ENCODE measurements at places on chromosomes 4 and X.

- DNase-seq, result no peak
These were observed 13.2 kb downstream of the PSAPL1 start for GRCh38 chr4:7421356-7422150.

GRCh38 chr4:135282676-135283075, 1081.1 kb upstream of the PABPC4L start:
- DNase-seq, result no peak

- no peak for DNase-seq
These were observed 244.2 kb downstream of the FSTL5 start for GRCh38 chr4:161919442-161920220.

DNA sequence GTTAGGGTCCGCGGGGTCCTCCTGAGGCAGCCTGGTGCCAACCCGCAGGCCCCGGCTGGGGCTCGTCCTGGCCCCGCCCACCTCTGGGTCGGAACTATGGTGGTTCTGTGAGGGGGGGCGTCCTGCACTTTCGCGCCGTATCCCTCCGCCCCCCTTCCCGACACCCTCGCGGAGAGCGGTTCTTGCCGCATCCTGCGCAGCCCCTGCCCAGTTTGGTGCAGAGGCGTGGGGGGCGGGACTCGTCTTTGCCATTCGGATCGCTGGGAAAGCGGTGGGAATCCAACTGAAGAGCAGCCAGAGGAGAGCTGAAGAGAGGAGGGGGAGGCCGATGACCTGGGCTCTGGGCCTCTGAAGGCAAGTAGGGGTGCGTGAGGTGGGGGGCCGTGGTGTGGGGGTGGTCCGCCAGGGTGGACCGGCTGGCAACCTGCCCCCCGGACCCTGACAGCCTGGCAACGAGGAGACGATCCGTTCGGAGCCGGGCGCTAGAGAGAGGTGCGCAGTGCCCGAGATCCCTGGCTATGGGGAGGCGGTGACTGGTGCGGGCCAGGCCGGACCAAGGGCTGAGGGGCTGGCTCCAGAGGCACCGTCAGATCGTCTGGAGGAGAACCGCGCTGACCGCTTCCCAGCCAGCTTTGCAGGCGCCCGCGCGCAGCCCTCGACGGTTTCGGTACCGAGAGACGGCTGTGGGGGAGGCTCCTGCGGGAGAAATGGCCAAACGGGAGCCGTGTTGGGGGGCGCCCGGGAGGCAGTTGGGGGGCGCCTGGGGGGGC, at the start of gene GPRASP1:
GPRASP1 (plus strand) TSS at position 242 of the 770 bp plus-strand sequence. CDS start 2,431 bp downstream, outside the sequence.
- no peak for DNase-seq

DNA sequence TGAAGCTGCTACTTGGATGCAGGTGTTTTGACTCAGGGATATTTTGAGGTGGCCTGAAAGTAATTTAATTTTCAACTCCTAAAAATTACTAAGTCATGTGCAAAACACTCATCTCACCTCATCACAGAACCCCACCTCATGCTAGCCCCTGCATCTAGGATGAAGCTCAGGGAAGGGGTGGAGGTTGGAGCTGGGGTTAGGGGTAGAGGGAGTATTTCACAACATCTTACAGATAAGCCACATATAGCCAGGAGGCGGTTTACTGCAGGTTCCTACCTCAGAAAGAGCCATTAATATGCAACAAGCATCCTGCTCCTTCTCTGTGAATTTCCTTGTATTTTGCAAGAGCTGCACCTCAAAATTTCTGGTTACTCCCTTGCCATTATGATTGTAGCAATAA, 70.5 kb upstream of the TSPAN5 start:
- no peak for DNase-seq

GRCh38 chr4:173057901-173058300, 110.7 kb upstream of the GALNT7 start:
- no peak for DNase-seq

GRCh38 chr4:122218762-122219161, 66.6 kb downstream of the BLTP1 start:
- no peak for DNase-seq

DNA sequence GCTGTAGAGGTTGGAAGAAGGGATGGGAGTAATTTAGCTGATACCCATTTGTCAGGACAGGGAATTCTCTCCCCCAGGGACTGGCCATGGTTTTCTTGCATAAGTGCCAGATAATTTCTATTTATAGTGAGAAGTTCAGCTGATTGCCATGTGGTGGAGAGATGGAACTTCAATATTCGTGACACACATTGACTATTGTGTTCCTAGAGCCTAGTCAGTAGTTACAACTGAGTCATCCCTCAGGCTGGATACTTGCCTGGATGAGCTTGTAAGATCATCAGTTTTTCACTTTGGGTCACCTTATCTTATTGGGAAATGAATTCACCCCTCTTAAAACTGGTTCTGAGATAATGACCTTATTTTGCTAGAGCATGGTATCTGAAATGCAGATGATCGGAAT, 32.2 kb downstream of the CFAP299 start:
- no peak for DNase-seq

DNA sequence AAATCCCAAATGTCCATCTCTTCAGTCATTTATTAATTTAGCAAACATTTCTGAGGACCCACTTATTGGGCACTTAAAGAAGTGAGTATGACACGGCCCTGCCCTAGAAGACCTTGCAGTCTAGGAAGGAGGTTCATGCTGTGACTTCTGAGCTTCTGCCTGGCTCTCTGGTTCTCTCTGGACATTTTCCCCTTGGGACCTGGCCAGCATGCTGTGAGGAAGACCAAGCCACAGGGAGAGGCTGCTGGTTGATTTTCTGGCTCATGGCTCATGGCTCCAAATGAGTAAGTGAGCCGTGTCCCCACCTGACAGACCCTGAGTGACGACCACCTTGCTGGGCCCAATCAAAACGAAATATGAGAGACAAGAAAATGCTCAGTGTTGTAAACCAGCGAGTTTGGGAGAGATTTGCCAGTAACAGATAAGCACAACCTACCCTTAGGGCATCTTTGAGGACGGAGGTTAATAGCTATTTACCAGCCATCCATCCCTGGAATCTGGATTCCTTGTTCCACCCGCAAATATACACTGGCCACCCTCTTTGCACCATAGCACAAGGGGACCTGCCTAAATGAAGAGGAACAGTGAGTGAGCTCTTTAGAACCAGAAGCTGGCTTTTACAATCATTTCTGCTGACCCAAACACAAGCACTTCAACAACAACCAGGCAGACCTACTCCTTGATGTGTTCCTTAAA, 876 bp downstream of the MPP1 start:
- no peak for DNase-seq

DNA sequence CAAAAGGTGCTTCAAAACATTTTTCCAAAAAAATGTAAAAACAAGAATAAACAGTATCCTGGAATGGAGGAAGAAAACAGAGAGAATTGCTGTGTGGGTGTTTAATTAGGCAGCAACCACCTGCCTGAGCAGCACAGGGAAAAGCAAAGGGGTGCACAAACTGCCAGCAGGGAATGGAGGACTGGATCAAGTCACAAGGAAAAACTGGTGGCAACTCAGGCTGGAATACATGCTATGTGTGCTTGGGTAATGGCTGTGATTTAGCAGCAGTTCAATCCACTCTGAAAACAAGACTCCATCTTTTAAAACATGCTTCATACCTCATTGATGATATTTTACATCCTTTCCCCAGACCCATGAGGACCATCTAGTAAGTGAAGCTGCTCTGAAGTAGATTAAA, 179.5 kb downstream of the HS6ST2 start:
- DNase-seq, result no peak

DNA sequence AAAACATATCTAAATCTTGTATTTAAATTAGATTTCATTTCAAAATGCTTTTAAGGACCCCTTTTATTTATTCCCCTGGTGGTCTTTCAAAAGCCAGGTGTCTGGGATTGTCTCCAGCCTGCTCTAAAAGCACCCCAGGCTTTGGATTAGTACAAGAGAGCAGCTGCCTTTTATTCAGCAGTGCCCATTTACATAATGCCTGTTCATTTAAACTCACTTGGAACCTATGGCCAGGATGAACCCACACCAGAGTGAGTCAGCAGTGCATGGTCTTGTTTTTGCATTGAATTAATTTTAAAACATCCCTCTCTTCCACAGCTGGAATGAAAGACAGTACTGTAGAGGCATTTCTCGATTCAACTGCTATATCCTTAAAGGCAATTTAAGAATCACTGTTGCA, 64.1 kb upstream of the TENM3 start:
- DNase-seq, result no peak

GRCh38 chr4:48796191-48796926, 16.3 kb upstream of the FRYL start:
- no peak for DNase-seq

DNA sequence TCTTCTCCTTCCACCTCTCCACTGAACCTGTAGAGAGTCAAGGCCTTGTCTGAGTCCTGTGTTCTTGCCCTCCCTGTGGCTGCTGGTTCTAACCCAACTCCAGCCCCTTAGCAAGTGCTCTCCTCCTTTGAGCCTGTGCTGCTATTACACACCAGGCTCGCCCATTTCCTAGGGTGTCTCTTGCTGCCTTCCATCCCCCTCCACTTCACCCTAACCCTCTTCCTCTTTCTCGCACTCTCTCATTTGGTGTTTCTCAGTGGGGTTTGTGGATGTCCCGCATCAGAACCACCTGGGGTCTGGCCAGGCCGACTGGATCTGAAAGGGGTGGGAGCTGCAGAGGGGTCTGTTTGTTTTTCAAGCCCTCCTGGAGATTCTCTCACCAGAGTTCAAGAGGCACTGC, 156.7 kb downstream of the SPRY1 start:
- DNase-seq, result no peak

GRCh38 chrX:323721-324628, 5.4 kb upstream of the GTPBP6 start:
- no peak for DNase-seq

GRCh38 chr4:169604131-169604900, 8.1 kb downstream of the NEK1 start:
- DNase-seq, result no peak

- DNase-seq, result no peak
These were observed 55.0 kb upstream of the STS start for GRCh38 chrX:7092543-7092942.

DNA sequence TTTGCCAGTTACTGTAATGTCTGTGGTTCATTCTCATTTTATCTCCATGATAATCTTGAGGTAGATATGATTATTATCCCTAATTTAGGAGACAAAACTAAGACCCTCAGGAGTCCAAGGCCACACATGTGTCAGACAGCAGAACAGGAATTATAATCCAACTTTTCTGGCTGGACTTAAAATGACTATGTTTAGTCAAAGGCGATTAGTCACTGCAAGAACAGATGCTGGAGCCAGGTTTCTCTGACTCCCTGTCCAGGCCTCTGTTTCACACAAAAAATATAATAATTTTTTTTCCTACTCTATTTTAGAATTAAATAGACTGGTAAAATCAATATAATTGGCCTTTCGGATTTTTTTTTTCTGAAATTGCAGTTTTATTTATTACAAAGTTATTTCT, 56.7 kb upstream of the TMEM131L start:
- DNase-seq, result no peak

- DNase-seq, result no peak
These were observed 64.0 kb downstream of the AASDH start for GRCh38 chr4:56323327-56323726.

DNA sequence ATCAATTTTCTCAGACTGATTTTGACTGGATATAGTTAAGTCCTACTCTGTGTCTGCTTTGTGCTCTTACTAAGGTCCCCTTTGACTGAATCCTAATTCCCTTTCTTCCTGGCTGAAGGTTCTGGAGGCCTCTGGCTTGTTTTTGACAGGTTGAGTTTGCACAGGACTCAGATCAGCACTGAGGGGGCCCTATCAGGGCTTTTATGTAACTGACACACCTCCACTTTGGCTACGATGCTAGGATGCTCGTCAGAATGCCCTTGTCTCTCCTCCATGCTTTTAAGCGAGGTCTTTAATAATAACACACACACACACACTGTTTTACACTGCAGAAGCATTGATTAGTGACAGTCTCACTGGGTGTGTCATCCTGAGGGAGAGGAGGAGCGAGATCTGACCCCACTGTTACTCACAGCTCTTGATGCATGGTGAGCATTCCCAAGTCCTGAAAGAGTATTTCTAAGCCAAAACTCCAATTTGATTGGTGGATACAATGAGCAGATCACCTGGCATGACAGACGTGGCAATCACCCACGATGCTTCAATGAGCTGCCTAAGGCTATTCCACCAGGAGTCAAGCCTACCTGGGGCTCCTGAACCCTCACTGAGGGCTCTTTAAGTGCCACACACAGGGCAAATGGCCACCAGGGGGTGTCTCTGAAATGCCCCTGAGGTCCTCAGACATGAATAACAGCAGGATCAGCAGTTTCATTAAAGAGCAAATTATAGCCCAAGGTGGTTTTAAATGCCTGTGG, 130.4 kb upstream of the CPEB2 start:
- DNase-seq, result no peak

DNA sequence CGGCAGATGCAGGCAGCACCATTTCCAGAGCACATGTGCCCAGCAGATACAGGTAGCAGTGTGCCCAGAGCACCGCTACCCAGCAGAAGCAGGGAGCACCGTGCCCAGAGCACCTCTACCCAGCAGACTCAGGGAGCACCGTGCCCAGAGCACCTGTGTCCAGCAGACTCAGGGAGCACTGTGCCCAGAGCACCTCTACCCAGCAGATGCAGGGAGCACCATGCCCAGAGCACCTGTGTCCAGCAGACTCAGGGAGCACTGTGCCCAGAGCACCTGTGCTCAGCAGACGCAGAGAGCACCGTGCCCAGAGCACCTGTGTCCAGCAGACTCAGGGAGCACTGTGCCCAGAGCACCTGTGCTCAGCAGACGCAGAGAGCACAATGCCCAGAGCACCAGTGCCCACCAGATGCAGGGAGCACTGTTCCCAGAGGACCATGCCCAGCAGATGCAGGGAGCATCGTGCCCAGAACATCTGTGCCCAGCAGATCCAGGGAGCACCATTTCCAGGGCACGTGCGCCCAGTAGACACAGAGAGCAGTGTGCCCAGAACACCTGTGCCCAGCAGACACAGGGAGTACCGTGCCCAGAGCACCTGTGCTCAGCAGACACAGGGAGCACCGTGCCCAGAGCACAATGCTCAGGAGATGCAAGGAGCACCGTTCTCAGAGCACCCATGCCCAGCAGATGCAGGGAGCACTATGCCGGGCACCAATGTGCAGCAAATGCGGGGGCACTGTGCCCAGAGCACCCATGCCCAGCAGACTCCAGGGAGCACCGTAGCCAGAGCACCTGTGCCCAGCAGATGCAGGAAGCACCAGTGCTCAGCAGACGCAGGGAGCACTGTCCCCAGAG, 236.4 kb downstream of the DHRSX start:
- DNase-seq, result no peak

GRCh38 chrX:57677132-57677858, 2.8 kb downstream of the NLRP2B start:
- DNase-seq, result no peak

DNA sequence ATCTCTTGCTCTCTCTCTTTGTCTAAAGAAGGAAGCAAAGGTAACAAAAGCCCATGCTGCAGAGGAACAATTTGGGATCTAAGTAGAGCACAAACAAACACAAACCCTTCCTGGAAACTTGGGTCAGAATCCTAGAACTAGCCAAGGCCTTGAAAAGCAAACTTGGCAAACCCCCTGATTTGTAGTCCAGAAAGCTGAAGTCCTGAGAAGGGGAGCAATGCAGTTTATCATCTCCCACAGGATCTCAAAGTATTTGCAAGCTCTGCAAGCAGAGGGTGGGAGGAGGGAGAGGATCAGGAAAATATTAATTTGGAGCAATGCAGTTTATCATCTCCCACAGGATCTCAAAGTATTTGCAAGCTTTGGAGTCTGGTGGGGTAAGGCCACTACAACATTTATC, 379.5 kb upstream of the FGF13 start:
- DNase-seq, result no peak

All from HS-27A (cell line).